ENCODE measurements at places on chromosomes 6 and 20. TPM values are rescaled to one million over a fixed set of nuclear protein-coding genes. Genes with fewer than 3 reads are reported as not detected.

HDGFL1 gene
- polyA plus RNA-seq: not detected

BEND6 gene
- 0.86 TPM for polyA plus RNA-seq

TTBK1 gene
- 0.26 TPM for polyA plus RNA-seq

PTCRA gene
- not detected for polyA plus RNA-seq

NKX2-4 gene
- polyA plus RNA-seq: not detected

GABRR1 gene
- not detected for polyA plus RNA-seq

KCNQ5 gene
- not detected for polyA plus RNA-seq

ATP9A gene
- 7.1 TPM for polyA plus RNA-seq

SOBP gene
- 5.4 TPM for polyA plus RNA-seq

OTOR gene
- polyA plus RNA-seq: not detected

RAB44 gene
- polyA plus RNA-seq: not detected

ABRACL gene
- 51.3 TPM for polyA plus RNA-seq

OR2J1 gene
- not detected for polyA plus RNA-seq

DPM1 gene
- 53.2 TPM for polyA plus RNA-seq

OR10C1 gene
- not detected for polyA plus RNA-seq

TLDC2 gene
- 8.5 TPM for polyA plus RNA-seq

AKIRIN2 gene
- 26.0 TPM for polyA plus RNA-seq

KCNK17 gene
- polyA plus RNA-seq: not detected

RAB23 gene
- 6.0 TPM for polyA plus RNA-seq

HLA-F gene
- 52.1 TPM for polyA plus RNA-seq

SLC22A7 gene
- 34.8 TPM for polyA plus RNA-seq

NNAT gene
- polyA plus RNA-seq: not detected

EYA2 gene
- polyA plus RNA-seq: 7.9 TPM

MAP7 gene
- 16.0 TPM for polyA plus RNA-seq

EFCAB8 gene
- not detected for polyA plus RNA-seq

TOMM34 gene
- polyA plus RNA-seq: 39.6 TPM

NANP gene
- 3.4 TPM for polyA plus RNA-seq

NKX2-2 gene
- polyA plus RNA-seq: not detected

OR2J3 gene
- not detected for polyA plus RNA-seq

SEMG1 gene
- not detected for polyA plus RNA-seq

MUCL3 gene
- polyA plus RNA-seq: not detected

PRPH2 gene
- 0.75 TPM for polyA plus RNA-seq

CTCFL gene
- polyA plus RNA-seq: not detected

ZNF311 gene
- 0.77 TPM for polyA plus RNA-seq

PNLDC1 gene
- 0.34 TPM for polyA plus RNA-seq

SIGLEC1 gene
- 2.4 TPM for polyA plus RNA-seq

ARG1 gene
- not detected for polyA plus RNA-seq

B3GALT4 gene
- 14.0 TPM for polyA plus RNA-seq

NR2E1 gene
- not detected for polyA plus RNA-seq

ELOVL2 gene
- not detected for polyA plus RNA-seq

SPTLC3 gene
- 7.1 TPM for polyA plus RNA-seq

CLDN20 gene
- 0.77 TPM for polyA plus RNA-seq

ABHD16B gene
- not detected for polyA plus RNA-seq

PPP1R3G gene
- 0.49 TPM for polyA plus RNA-seq

CDKAL1 gene
- 4.6 TPM for polyA plus RNA-seq

PGC gene
- 0.39 TPM for polyA plus RNA-seq

ADGRF5 gene
- 44.1 TPM for polyA plus RNA-seq

DDAH2 gene
- polyA plus RNA-seq: 147 TPM

AAR2 gene
- 29.7 TPM for polyA plus RNA-seq

LY6G5B gene
- 2.5 TPM for polyA plus RNA-seq

FAXC gene
- polyA plus RNA-seq: 3.3 TPM

EPPIN gene
- polyA plus RNA-seq: not detected

DHX16 gene
- polyA plus RNA-seq: 26.7 TPM

SRMS gene
- polyA plus RNA-seq: not detected

DEFB119 gene
- not detected for polyA plus RNA-seq

SAMD3 gene
- 1.1 TPM for polyA plus RNA-seq

CRYBG1 gene
- polyA plus RNA-seq: 7.0 TPM

ULBP3 gene
- 0.71 TPM for polyA plus RNA-seq
